ENCODE measurements at places on chromosomes 1 and 21.

DNA sequence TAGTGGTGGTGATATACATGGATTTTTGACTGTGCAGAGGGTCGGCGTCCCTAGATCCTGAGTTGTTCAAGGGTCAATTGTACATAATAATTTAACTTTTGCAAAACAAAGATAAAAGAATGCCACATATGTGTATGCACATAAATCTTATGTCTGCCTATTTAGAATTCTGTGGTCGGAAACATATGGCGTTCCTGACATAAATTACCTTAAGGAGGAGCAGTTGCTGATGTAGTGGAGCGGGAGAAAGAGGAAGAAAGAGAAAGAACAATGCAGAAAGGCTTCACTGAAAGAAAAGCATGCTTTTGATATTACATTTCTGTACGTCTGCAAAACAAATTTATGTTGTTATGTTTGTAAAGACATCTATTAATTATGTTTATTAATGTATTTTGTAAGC, 40.0 kb downstream of the S1PR1 start:
- no peak for DNase-seq

GRCh38 chr1:54615531-54616279, 7.6 kb downstream of the FAM151A start:
- DNase-seq = no peak

DNA sequence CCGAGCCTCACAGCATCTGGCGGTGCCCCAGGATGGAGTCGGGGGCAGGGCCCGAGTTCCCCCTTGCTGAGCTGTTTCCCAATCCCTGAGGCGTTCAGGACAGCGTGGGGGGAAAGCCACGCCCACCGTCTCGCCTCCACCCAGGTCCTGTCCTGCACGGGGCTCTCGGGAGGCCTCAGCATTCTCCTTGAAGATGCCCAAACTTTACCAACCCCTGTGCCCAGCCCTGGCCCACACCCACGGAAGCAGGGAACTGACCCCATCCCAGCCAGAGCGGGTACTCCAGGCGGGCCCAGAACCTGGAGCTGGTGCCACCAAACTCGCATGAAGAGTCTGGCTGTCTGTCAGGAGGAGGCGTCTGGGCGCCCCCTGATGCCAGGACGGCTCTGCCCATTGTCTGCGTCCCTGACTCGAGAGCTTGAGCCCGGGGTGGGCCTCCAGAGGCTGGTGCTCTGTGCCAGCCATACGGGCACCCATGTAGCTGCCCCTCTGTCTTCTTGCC, 35.3 kb upstream of the POFUT2 start:
- peak; percentile 72 for DNase-seq

- no peak for DNase-seq
Observed at GRCh38 chr1:229402993-229403392, 30.9 kb downstream of the ACTA1 start.

- DNase-seq = peak; percentile 56
Observed at GRCh38 chr1:206909161-206909882, 12.1 kb downstream of the IL24 start.

DNA sequence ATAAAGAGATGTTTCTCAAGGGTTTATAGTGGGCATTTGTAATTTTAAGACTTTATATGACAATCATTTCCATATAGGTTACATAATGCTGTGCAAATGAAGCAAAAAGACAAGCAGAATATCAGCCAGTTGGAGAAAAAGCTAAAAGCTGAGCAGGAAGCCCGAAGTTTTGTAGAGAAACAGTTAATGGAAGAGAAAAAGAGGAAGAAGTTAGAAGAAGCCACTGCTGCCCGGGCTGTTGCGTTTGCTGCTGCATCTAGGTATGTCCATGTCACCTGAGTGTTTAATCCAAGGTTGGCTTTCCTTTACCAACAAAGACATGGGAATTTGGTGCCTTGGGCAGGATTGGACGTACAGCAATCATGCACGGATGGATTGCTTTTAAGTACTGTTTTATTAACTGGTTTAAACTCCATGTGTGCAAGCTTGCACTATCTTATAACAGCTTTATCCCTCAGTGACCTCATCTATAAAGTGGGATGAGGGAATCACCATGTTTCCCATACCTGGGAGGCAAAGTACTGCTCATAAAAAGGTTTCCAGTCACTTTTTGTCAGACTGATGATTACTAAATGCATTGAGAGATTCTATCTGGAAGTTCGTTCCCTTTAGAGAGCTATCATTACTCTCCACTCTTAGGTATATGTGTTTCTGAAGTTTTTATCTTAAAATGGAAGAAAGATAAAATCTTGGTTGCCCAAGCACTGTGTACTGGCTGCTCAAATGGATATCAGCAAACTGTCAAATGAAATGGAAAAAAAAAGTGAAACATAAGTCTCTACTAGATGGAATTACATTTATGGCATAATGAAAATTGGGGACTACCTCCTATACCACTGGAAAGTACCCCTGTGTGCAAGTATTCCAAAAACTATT, 55.1 kb downstream of the MACO1 start:
- DNase-seq = no peak

- DNase-seq = no peak
Observed at GRCh38 chr1:208717525-208717924, 473.3 kb upstream of the PLXNA2 start.

DNA sequence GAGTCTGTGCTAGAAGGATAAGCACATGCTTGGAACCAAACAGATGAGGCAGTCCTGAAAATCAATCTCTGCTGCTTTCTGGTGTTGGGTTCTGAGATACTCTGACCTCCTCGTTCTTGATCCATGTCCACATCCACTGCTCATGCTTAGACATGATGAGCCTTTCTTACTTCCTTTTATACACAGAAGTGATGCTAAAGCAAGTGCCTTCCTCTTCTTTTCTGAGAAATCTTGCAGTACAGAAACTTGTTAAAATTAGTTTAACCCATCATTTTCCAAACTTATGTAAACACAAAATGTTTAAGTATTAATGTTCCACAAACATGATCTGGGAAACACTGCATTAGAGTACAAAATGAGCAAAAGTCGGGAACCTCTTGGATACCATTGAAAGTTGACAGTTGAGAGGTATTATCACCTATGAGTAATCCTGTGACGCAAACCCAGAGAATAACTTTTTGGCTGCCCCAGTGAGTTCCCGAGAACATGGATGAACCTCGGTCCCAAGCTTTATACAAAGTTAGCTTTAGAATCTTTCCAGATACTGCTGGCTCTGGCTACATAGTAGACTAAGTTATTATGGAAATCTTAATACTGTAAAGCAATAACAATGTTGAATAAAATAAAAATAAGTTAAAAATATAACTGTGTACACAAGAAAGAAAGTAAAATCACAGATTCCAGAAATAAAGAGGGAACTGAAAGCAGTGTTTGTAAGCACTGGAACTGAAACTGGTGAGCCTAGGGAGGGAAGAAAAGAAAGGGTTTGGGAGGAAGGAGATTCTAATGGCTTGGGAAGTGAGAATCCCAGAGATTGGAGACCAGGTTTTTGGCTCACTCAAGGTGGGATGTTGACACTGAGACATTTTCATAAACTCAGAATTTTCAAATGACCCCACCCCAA, 429.3 kb upstream of the RUNX1 start:
- peak; percentile 2 for DNase-seq

DNA sequence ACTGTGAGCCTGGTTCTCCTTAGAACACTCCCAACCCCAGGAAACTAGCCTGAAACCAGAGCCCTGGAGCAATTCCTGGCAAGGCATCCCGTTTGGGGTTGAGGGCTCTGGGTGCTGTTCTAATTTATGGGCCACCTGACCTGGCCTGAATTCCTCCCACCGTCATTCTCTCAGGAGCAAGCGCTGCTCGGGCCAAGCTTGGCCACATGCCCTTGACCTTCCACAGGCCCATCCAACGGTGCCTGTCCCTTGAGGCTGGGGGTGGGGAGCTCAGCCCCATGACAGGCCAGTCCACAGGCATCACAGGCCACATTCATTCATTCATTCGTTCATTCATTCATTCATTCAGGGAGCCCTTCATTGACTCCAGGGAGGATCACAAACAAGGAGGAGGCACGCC, 5.3 kb downstream of the PADI2 start:
- no peak for DNase-seq

DNA sequence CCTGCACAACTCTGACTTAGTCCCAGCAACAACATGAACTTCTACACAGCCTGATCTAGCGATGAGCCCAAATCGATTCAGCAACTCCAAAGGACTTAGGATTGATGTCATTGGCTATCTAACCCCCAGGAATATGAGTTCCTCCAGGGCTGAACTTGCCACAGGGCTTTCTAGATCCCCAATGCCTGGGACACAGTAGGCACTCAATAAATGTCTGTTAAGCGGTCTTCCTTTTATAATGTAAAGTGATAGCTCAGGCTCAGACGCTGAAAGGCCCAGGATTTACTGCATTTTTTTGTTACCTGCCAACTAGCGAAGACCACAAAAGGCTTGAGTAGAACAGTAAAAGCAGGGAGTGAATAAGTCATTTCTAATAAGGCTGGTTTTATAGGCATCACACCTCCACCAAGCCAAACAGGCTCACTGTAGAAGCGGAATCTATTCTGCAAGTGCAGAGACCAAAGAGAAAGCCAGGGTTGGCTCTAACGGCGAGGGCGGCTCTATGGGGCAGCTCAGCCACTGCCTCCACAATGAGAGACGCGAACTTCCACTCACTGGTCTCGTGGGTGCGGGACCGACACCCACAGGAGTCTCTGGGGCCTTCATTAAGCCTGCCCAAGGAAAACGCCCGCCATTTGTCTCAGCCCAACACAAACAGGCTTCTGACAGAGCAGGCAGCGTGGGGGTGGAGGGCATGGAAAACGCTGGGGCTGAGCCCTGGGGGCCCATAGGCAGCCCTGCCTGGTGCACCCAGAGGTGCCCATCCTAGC, 52.0 kb downstream of the HLCS start:
- DNase-seq = no peak

DNA sequence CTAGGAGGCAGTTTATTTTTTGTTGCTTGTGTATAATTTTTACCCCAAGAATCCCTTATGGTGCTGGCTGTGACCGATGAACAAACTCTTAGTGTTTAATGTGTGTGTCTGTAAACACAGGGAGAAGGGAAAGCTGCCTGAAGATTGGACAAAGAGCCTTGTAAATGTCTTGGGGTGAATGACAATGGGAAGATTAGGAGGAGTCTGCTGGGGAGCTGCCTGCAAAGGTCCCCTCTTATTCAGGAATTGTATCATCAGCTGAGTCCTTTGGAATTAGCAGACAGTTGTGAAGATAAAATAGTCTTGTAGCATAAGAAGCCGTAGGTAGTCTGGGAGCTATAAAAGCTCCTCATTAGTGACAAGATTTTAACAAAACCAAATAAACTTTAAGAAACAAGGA, 88.4 kb downstream of the RUNX1 start:
- DNase-seq = no peak

DNA sequence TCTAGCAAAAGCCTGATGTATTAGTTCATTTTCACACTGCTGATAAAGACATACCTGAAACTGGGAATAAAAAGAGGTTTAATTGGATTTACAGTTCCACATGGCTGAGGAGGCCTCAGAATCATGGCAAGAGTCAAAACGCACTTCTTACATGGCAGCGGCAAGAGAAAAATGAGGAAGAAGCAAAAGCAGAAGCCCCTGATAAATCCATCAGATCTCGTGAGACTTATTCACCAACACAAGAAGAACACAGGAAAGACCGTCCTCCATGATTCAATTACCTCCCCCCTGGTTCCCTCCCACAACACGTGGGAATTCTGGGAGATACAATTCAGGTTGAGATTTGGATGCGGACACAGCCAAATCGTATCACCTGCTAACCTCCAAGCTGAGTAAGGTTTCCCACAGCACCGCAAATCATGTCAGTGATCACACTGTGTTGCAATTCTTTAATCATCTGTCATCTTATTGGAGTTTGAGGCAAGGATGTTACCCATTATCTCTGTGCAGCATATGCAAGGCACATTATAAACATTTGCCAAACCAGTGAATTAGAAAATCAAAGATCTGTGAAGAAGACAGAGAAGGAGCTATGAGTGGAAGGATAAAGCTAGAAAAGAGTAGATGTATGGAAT, 128.5 kb downstream of the ZNF281 start:
- DNase-seq = no peak

GRCh38 chr1:167683226-167683625, 38.6 kb upstream of the MPZL1 start:
- DNase-seq = no peak

DNA sequence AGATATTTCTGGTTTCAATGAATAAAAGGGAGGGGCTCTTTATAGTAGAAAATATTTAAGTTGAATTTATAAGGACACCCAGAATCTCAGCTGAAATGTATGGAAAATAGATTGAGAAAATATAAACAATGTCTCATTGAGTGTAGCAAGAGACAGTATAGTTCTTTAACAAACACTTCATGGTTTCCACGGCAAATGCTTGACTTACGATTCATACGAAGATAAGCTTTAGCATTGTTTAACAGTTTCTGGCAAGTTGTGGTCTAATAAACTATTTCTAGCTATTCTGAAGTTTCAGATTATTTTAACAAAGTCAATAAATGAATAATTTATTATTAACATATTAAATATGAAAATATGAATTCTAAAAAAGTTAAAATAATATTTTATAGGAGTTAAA, 1419.4 kb downstream of the KCNT2 start:
- DNase-seq = peak; percentile 50

DNA sequence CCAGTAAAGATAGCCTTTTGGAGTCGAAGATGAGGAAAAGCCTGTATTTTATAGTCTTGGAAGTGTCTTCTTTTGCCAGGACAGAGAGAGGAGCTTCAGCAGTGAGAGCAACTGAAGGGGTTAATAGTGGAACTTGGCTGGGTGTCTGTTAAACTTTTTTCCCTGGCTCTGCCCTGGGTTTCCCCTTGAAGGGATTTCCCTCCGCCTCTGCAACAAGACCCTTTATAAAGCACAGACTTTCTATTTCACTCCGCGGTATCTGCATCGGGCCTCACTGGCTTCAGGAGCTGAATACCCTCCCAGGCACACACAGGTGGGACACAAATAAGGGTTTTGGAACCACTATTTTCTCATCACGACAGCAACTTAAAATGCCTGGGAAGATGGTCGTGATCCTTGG, at the start of gene VCAM1:
VCAM1 (plus strand) TSS at position 253 of the 400 bp plus-strand sequence; CDS start at position 372, 119 bp downstream.
- no peak for DNase-seq

- no peak for DNase-seq
Observed at GRCh38 chr1:115507901-115508300, 133.9 kb upstream of the VANGL1 start.

- DNase-seq = peak; percentile 77
Observed at GRCh38 chr1:226816576-226816975, 53.8 kb upstream of the PSEN2 start.

DNA sequence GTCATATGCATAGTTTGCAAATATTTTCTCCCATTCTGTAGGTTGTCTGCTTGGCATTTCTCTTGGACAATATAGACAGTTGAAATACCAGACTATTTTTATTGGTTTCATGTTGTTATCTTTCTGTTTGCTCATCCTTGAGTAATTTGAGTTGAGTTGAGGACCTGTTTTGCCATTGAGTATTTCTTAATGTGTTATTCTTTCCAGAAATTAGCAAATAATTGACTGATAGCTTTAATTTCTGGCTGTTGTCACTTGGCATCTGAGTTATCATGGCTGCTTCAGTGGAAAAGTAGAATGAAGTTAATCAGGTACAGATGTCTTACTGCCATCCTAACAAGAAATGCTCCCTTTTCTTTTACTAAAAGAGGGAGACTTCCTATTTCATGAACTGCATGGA, 264.8 kb upstream of the DUSP10 start:
- no peak for DNase-seq

DNA sequence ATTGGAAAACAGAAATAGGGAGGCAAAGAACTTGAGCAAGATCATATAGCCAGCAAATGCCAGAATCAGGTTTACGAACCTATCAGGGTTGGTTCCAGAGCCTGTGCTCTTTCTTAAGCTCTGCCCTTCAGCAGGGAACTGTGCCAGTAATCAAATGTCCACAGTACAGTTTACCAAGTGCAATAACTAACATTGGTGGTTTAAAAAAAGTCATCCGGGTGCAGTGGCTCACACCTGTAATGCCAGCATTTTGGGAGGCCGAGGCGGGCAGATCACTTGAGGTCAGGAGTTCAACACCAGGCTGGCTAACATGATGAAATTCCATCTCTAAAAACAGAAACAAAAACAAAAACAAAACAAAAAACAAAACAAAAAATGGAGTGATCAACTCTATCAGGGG, 182.7 kb downstream of the LMX1A start:
- no peak for DNase-seq
